MCF 10A (cell line): ENCODE measurements at places on chromosomes 2 and 18. TPM values are rescaled to one million over a fixed set of nuclear protein-coding genes. Genes with fewer than 3 reads are reported as not detected.

ABCG8 gene
- total RNA-seq, result not detected in 2 replicates

CNTNAP5 gene
- not detected in 2 replicates for total RNA-seq

FBXO48 gene
- 1.7 and 2.1 TPM in 2 replicates for total RNA-seq

HOXD4 gene
- total RNA-seq, result not detected in 2 replicates
